ENCODE measurements at places on chromosomes 16 and 17.

DNA sequence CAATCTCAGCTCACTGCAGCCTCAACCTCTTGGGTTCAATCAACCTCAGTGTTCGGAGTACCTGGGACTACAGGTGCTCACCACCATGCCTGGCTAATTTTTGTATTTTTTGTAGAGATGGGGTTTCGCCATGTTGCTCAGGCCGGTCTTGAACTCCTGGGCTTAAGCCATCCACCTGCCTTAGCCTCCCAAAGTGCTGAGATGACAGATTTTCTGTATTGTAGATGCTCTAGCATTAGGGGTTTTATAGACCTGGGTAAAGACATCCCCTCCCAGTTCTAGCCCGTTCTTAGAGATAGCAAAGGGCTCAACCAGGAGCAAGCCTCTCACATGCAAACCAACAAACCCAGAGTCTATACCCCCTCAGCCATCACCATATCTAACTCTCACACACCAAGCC is 57.3 kb downstream of the XYLT1 start:
- DNase-seq, result no peak

DNA sequence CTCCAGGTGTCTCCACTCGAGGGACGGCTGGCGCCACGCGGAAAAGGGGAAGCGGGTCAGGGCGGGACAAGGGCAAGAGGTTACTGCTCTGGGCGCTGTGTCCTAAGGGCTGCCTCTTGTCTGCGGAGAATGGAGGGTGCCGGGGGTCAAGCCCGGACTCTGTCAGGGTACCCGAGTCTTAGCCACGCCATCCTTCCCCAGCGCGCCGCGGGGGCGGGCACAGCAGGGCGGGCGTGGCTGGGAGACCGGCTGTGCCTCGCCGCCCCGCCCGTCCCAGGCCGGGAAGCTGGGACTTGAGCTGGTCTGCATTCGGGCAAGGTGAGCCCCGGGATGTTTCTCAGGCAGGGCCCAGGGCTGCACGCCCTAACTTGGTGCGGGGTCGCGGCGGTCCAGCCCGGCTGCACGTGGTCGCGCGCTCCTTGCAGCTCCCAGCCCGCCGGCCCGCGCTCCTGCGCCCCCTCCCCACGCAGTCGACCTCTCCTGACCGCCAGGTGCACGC is 6.2 kb upstream of the ACTG1 start:
- DNase-seq, result peak; percentile 38

GRCh38 chr16:12440228-12440530 is 363.5 kb downstream of the CPPED1 start:
- DNase-seq, result peak; percentile 35

GRCh38 chr17:927611-928461 is 51.7 kb downstream of the NXN start:
- DNase-seq, result peak; percentile 86

DNA sequence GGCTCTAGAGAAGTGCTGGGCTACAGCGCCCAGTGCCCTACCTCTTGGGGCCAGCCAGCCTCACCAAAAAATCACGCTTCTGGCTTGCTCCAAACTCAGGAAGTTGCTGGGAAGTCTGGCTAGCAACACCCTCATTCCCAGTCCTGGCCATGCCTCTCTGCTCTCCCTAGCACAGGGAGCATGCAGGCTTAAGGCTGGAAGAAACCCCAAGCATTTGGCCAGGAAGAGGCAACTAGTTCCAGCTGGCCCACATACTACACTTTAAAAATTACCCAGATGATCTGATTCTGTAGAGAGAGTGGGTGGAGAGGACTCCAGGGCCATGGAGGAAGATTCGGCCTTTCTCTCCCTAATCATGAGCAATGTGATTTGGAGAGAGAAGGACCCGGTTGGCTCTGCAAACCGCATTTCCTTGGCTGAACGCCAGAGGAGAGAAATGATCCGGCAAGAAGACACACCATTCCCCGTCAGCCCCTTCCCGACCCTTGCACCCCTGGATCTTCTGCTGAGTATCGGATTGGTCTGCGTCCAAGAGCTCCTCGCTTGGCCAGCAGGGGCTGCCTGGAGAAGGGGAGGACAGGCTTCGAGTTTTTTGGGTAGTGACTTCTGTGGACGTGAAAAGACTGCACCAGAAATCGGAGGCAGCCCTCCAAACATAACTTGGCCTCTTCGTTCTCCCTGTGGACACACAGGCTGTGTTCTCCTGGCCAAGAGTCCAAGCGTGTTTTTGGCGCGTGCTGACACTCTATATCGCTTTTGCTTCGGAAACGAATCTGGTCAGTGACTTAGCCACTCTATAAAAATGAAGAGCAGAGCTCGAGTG is 406.3 kb downstream of the WWOX start:
- DNase-seq, result peak; percentile 1
